ENCODE measurements at places on chromosomes 16 and 17.

DNA sequence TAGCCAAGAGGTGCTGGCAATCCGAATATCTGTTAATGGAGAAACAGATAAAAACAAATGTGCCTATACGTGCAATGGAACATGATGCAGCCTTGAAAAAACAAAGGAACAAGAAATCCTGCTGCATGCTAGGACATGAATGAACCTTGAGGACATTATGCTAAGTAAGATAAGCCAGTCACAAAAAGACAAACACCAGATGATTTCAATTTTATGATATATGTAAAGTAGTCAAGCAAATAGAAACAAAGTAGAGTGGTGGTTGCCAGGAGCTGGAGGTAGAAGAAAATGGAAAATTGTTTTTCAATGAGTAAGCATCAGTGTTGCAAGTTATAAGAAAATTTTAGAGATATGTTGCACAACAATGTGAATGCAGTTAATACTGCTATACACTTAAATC, 409.7 kb upstream of the CDH8 start:
- peak; percentile 9 for DNase-seq

GRCh38 chr17:30031214-30031869, 85.3 kb upstream of the NSRP1 start:
- no peak for DNase-seq

DNA sequence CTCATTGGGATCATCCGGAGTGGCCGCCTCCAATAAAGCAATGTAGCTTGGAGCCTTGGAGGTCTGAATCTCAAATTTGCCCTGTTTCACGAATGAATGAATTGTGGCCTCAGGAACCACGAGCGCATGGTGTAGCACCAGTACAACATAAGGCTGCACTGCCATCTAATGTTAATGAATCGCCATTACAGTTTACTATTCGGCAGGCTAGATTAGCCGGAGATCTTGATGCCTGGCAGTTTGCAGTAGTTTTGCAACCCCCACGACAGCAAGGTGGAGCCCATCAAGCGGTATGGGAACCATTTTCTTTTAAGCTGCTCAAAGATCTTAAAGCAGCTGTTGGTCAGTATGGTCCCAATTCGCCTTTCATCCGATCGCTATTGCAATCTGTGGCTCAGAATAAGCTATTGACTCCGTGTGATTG, 18.8 kb downstream of the ALOX15B start:
- peak; percentile 85 for DNase-seq

- DNase-seq = no peak
These were observed 3.4 kb downstream of the MAP2K3 start for GRCh38 chr17:21287703-21288449.

DNA sequence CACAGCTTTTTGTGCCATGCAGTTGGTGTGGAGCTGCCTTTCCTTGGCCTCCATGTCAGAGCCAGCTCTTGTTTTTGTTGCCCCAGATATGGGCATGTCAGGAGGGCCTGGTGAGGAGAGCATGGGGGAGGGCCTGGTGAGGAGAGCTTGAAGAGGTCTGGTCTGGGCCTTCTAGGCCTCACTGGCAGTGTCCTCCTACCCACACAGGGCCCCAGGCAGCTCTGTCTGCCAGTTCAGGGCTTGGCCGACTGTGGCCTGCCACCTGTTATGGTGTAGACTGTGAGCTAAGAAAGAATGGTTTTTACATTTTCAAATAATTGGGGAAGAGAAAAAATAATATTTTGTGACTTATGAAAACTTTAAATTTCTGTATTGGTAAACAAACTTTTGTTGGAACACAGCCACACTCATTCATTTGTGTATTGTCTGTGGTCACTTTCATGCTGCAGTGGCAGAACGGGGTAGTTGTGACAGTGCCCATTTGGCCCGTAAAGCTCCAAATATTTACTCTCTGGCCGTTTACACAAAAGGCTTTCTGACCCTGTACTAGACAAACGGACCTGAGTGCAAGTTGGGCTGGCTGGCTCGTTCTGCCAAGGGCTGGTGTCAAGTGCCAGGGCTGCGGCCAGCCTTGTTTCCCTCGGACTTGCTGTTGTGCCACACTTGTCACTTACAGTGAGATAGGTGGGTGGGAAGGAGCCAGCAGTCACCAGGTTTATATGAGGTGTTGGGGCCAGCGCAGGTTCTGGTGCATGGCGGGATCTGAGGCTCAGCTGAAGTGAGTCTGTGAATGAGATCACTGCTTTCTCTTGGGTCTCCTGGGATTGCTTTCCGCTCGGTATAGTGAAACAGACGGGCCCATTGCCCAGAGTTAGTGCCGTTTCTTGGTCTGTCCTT, 18.2 kb downstream of the PGS1 start:
- no peak for DNase-seq

DNA sequence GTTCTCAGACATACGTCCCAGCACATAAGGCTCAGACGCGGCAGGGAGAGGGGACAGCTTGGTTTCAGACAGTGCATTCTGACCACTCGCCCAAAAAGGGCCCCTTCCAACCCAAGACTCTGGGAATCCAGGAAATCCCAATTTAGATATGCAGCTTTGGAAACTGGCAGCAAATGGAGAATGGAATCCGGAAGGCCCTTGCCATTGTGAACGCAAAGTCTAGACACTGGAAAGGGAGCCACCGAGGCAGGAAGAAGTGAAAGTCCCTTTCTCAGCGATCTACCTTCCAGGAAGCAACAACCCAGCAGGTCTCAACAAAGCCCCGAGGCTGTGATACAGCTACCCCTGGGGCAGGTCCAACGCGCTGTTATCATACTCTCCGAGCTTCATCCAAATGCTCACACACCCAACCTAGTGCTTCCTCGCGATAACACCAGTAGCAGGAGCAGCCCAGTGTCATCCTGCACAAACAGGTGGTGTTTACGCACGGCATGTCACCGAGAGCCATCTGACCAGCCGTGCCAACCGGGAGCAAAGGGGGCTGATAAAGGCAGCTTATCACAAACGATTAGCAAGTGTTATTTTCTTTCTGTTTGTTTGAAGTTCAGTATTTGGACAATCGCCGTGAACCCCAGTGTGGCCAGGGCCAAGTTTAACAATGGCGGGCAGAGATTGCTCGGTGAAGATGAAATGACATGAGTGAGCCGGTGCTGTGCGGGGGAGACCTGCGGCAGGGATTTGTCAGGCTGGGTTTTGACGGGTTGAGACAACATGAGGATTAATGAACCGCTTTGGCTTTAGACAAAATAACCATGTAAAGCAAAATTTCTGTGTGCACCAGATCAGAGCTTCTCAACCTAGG, 240.6 kb downstream of the FOXL1 start:
- DNase-seq = no peak

DNA sequence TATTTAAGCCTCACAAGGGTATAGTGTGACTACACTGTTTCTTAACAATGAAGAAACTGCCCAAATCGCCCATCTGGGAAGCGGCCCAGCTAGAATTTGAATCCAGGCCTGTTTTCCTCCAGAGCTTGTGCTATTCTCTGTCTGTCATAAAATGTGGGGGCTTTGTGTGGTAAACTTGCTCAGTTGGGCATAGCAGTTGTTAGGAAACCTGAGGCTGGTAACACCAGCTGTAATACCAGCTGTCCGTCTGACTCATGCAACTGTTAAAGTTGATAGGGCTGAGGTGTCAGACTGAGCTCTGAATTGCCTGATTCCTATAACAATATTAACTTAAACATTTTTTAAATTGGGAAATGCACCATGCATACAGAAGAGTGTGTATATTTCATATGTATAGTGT, 9.3 kb downstream of the NOD2 start:
- no peak for DNase-seq

GRCh38 chr17:59832883-59833379, 59.8 kb downstream of the TUBD1 start:
- peak; percentile 74 for DNase-seq
